Transverse colon (tissue), 4 donors: ENCODE measurements at places on chromosomes 11 and 22. TPM values are rescaled to one million over a fixed set of nuclear protein-coding genes. Genes with fewer than 3 reads are reported as not detected.

NLRP6 gene
- total RNA-seq = 2.1 TPM

DNA sequence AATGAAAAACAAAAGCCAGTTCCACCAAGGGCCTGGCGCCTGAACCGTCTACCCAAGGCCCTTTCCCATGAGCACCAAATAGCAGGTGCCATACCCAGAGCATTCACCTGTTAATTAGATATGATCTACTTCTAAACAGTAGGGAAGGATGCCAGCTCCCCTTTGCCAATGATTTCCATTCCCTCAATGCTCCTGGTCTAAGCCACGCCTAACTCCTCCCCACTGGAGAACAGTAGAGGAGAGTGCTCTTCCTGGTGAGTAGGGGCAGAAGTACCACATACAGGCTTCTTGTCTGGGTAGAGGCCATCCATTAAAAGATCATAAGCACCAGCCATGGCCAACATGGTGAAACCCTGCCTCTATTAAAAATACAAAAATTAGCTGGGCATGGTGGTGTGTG lies 40.7 kb downstream of the PACSIN2 start:
- no peak for DNase-seq

FGF3 gene
- total RNA-seq = not detected

RPL27A gene
- total RNA-seq = 773 TPM

POGLUT3 gene
- total RNA-seq = 7.1 TPM

DNA sequence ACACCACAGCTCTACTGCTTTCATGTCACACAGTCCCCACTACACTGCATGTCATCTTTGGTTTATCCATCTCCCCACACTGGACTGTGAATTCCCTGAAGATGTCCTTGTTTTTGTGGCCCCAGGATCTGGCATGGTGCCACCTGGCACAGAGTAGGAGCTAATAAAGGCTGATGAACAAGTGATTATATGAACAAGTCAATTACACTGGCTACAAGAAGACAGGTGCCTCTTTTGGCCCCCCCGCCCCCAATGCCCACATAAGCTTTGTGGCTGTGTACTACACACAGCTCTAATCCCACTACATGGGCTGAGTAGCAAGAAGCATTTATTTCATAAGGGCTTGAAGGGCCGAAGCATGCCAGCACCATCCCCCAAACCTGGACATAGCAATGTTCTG lies 24.7 kb downstream of the PLEKHA7 start:
- DNase-seq = no peak

DNA sequence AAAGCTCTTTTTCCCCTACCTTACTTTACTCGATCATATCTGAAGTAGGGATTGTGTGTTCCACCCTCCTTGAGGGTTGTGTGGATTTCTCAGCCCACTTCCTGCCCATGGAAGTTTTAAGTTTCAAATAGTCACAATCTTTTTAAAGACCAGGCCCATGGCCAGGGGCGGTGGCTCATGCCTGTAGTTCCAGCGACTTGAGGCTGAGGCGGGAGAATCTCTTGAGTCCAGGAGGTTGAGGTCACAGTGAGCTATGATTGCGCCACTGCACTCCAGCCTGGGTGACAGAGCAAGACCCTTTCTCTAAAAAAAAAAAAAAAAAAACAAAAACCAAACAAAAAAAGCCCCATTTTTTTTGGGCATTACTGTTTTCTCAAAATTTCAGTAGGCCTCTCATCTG lies 36.3 kb upstream of the LRRC10B start:
- no peak for DNase-seq

DNA sequence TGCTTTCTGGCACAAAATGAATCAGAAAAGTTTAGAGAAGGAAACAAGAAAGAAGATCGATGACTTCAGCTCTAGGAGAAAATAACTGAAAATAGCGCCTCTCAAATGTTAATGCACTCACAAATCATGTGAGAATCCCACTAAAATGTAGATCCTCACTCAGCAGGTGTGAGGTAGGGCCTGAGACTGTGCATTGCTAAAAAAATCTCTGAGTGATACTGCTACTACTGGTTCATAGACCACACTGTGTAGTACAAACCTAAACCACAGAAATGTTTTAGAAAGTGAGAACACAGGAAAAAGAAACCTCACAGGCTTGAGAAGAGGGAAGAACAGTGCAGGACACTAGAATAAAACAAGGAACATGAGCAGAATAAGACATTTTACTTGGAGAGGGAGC lies 2.0 kb downstream of the OR8D4 start:
- no peak for DNase-seq

DNA sequence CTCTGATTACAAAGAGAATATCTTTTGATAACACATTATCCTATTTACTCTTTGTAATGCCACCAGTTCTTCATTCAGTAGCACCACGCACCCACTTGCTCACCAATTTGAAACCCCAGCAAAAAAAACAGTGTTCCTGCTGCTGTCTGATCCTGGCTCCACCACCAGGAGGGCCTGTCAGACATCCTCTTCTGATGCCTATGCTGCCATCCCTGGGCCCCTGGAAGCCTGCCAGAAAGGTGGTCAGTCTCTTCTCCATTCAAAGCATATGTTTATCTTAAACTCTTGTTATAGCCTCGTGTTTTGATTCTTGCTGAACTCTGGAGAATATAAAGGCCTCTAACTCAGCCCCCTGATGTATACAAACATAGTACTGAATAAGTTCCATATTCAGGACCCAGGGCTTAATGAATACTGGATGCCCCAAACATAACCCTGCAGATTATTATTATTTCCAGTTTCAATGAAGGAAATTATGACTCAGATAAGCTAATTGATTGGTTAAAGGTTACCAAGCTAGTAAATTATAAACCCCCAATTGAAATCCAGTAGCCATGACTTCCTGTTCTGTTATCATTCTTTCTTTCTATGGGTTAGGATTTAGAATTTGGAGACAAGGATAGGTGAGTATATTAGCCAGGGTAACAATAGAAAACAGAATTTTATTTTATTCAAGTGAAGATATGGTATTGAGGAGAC lies 116.7 kb downstream of the NTM start:
- no peak for DNase-seq

DNA sequence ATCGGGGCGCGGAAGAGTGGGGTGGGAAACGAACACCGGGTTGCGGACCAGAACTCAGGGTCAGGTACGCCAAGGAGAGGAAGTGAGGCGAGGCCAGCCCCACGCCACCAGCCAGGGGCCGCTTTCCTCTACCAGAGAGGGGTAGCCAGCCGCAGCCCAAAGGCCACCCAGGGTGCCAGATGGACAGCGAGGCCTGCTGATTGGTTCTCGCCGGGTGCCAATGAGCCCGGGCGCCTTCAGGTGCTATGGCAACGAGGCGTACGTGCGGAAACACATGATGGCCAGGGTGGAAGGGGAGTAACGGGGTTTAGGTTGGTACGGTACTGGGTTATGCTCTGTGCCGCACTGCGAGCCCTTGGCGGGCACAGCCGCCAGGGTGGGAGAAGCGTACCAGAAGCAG lies 128.9 kb downstream of the SERGEF start:
- no peak for DNase-seq

GRCh38 chr11:102623998-102624397 lies 1.1 kb downstream of the MMP20 start:
- DNase-seq = no peak

DNA sequence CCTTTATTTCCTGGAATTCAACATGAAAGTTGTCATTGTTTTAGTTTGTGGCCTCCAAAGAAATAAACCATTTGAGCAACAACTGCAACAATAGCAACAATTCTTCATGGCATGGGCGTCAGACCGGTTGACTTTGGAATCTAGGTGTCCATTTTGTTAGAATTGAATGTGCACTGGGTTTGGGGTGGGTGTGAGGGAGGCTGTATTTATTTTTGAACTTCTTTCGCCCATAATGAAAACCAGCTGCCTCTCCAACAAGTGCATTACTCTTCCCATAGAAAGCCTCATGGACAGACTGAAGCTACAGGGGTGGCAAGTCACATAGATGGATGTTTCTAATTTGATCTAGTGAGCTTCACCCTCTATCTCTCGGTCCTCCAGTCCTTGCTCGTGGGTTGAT lies 85.4 kb downstream of the ADAMTS15 start:
- DNase-seq = no peak

GRCh38 chr11:102582140-102582539 lies 43.0 kb downstream of the MMP20 start:
- no peak for DNase-seq

IL17REL gene
- 0.82 TPM for total RNA-seq

TLCD5 gene
- 1.3 TPM for total RNA-seq

HIKESHI gene
- 18.7 TPM for total RNA-seq

GRCh38 chr11:28900427-28900826 lies 792.2 kb downstream of the METTL15 start:
- no peak for DNase-seq

- DNase-seq = peak; percentile 13
Measured at GRCh38 chr11:71153005-71153390, 99.4 kb downstream of the SHANK2 start.

- peak; percentile 36 for DNase-seq
Measured at GRCh38 chr22:30204742-30205111, 41.8 kb downstream of the LIF start.

- peak; percentile 55 for DNase-seq
Measured at GRCh38 chr11:63839508-63840355, 822 bp downstream of the MARK2 start.

- peak; percentile 62 for DNase-seq
Measured at GRCh38 chr11:63917692-63918506, 935 bp upstream of the RCOR2 start.
